ENCODE measurements at places on chromosomes 2 and 18. TPM values are rescaled to one million over a fixed set of nuclear protein-coding genes. Genes with fewer than 3 reads are reported as not detected.

DNA sequence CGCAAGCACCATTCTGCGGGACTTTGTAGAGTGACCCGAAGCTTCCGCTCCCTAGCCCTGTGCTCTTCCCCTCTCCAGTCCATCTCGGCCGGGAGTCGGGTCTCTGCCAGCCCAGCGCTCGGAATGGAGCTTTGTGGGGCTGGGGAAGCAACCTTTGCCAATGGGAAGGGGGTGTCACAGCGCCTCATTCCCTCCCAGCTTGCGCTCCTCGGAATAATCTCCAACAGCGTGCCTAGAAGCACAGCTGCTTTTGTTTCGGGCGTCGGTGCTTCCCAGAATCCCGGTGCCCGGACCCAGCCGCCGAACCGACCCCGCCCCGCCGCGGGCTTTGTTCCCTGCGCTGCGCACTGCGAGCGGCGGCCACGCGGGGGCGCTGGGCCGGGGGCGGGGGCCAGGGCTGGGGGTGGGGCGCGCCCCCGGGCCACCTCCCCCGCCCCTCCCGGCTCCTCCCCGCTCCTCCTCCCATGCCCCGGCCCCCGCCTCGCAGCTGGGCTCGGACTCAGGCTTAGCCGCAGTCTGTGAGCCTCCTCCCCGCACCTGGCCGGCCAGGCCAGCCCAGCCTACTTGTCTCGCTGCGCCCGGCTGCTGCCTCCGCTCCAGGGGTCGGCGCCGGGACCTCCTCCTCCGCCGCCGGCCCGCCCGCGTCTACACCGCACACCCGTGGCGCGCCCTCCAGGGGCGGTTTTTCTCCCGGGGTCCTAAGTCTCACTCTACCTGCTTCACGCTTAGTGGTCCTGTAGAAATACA, 77.7 kb upstream of the SMAD2 start:
- DNase-seq = peak; percentile 94

- DNase-seq = no peak
These were observed 75.3 kb downstream of the HNRNPLL start for GRCh38 chr2:38527338-38528007.

DNA sequence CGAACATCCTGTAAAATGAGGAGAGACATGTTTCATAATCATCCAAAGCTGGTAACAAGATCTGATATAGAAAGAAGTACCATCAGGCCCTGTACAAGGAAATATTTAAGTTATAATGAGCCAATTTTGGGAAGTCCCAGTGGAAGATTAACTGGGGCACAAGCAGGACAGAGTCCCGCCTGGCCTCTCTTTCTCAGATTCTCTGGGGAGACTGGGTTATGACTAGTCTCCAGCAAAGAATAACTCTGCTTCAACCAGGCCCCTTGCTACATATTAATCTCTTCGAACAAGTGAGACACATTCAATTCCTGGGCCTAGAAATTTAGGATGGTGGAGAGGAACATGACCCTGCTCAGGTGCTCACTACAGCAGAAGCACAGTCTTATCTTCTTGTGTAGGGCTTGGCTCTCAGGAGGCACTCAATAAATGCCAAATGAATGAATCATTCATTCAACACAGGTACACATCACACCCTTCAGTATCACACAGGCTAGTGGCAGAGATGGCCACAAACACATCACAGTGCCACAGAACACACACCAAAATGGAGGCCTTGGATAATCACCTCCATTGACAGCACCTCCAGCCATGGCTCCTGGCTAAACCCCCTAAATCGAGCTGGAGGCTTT, 46.4 kb upstream of the RNF152 start:
- DNase-seq = no peak

The LIMS2 gene
- 79.8 TPM for total RNA-seq

The LRPPRC gene
- total RNA-seq = 86.2 TPM

DNA sequence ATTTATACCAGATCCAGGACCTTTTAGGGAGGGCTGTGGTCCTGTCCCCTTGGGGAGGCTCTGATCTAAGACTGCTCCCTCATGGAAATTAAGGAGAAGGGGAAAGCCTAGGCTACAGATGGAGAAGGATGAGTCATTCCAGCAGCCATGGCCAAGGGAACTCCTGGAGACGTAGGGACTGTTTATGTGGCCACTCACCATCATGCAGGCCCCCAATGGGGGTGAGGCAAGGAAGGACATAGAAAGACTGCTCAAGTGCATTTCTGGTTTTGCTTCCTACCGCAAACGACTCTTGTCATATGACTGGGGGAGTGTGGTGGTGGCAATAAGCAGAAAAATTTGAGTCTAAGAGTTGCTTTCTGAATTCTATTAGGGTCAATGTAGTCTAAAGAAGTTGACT, 54.0 kb upstream of the CYP1B1 start:
- no peak for DNase-seq

DNA sequence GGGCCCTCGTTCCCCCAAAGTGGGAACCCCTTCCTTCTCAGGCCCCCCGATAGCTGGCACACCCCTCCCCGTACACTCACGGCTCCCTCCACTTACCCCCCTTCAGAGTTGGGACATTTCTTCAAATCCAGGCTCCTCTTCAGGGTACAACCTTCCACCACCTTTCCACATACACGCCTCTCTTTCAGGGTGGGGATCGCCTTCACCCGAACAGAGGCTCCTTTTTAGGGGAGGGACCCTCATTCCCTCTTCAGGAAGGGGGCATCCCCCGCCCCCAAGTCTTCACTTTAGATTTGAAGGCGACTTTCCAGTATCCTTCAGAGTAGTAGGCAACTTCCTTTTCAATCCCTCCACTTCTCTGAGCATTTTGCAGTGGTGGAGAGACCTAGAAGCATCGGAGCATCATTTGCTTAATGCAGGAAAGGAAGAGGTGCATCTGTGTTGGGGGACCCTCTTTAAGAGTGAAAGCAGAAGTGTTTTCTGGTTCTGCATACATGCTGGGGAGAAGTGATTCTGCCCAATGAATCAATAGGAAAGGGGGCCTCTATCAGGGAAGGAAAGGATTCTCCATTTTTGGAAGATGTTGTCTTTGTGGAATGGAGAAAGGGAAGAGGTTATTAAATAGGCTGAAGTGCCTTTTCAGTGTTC, 845 bp downstream of the EML4 start:
- no peak for DNase-seq

- no peak for DNase-seq
These were observed 32.3 kb downstream of the TMEM18 start for GRCh38 chr2:644871-645270.

- peak; percentile 70 for DNase-seq
These were observed 2.3 kb downstream of the IMPA2 start for GRCh38 chr18:11983592-11983991.

The LTBP1 gene
- 25.2 TPM for total RNA-seq

The CNOT9 gene
- 24.2 TPM for total RNA-seq

- DNase-seq = no peak
These were observed 244.8 kb upstream of the SLC14A2 start for GRCh38 chr18:45370255-45371010.

- no peak for DNase-seq
These were observed 33.6 kb downstream of the CHRNA1 start for GRCh38 chr2:174730698-174731018.

- peak; percentile 61 for DNase-seq
These were observed 86.0 kb downstream of the RBMS1 start for GRCh38 chr2:160407393-160408172.

The PJVK gene
- total RNA-seq = 2.0 TPM

DNA sequence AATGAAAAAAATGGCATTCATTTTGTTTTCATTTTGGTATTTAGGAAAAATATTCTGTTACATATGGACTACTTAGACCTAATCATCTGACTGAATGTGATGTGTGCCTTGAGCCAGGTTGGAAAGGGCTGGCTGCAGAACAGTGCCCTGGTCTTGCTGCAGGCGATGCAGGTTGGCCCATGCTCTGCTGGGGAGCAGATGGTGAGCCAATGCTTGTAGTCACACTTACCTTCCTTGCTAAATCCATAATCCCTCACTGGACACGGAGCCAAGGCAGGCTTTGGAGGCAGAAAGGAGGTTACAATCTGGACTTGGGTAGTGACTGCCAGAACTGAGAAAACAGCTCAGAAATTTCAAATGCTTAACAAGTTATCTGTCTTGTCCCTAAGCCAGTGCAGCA, 228.7 kb downstream of the ARHGAP15 start:
- DNase-seq = no peak

DNA sequence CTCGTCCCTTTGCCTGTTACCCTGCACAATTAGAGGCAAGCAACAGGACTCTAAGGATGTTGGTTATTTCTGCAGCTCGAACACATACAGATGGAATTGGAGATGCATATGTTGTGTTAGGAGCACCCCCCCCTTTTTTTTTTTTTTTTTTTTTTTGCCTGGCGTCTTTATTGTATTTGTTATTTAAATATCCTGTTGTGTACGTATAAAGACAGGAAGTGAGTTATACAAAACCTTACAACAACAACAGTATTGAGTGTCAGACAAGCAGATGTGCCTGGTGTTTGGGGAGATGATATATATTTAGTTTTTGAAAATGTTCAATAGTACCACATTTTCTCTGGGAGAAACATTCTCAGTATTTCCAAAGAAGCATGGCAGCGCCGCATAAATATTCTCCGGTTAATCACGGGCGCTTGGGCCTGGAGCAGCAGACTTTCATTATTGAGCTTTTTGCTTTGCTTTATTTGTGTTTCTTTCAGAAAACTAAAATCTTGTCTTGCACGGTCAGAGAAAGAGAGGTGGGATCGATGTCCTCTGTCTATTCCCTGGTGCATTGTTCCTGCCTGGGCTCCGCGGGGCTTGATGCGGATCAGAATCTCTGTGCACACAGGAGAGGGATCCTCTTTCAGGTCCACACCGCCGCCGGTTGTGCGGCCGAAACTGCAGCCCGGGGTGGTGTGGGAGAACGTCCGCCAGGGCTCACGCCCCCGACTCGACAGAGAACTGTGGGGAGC, 23.2 kb upstream of the ZNF516 start:
- peak; percentile 82 for DNase-seq

The MYCN gene
- 0.67 TPM for total RNA-seq

DNA sequence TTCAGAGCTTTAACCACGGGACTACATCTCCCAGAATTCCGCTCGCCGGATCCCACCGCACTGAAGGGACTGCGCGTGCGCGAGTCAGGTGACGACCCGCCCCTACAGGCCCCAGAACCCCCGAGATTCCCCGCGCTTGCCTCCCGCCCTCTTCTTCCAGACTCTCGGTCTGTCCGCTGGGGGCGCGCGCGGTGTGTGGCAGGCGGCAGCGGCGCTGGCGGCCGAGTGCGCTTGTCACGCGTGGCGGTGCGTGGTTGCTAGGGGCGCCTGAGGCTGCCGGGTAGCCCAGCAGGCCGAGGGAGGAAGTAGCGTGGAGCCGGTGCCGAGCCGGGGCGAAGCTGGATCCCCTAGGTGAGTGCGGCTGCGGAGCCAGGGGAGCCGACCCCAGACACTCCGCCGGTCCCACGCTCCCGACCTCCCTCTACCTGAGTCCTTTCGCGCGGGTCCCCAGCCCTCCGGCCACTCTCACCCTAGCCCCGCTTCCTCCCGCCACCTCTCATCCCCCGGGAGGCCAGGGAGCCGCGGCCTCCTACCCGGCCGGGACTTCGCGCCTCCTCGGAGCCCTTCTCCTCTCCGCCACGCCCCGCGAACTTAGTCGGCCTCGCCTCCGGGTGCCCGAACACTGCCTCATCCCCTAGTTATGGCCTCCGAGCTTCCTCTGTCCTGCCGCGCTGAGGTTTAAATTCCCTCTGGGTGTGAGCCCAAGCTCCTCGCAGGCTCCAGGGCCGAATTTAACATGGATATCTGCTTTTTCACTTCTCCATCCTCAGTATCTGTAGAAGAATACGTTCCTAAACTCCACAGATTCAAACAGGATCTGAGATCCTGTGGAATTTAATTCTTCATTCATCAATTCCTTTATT, at the start of gene TTLL4:
TTLL4 (plus strand) TSS at position 149 of the 863 bp plus-strand sequence. CDS start 26,842 bp downstream, outside the sequence.
- peak; percentile 99 for DNase-seq

The ASXL3 gene
- total RNA-seq = 0.55 TPM

DNA sequence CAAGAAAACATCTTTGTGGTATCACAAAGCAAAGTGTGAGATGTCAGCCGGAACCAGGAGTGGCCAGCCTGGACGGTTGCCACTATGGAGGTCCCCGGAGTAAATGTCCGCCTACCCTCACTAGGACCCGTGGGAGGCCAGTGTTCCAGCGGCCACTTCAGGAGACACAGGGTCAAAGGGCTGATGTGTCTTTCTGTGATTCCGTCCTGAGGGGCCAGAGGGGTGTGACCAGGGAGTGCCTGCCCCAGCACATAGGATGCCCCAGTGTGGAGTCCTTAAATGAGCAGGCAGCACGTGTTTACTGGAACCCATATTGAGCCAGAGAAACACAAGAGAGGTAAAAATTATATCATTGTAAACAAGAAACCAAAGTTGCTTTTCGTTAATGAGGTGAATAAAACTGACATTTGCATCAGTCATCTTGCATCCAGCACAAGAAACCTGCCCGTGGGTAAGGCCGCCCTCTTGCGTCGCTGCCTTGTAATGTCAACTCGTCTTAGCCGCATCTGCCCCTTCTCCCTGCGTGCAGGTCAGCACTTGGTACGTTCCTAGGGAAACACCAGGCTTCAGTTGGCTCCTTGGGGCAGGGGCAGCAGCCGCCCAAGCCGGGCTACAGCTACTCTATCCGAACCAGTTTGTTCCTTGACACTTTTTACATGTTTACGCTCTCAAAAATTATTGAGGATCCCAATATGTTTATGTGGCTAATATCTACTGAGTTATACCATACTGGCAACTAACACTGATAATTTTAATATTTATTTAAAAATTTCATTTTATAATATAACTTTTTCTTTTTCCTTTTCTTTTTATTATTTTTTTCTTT, 46.7 kb upstream of the LAPTM4A start:
- DNase-seq = peak; percentile 56

DNA sequence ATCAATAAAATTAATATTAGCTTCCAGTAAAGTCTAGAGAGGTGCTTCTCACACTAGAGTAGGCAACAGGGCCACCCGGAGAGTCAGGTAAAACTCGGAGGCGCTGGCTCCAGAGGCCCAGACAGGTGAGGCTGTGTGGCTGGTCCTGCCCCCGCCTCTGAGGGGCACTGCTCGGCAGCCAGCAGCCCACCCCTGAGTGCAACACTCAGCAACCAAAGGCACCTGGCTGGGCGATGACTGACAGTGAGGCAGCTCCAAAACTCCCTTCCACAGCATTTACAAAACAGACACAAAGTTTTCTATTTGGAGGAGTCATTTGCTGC, 138.8 kb upstream of the ID2 start:
- DNase-seq = no peak

GRCh38 chr2:71668326-71669057, 215.1 kb downstream of the DYSF start:
- peak; percentile 13 for DNase-seq
